Activated CD4-positive, alpha-beta memory T cell treated with anti-CD3 and anti-CD28 coated beads for 36 hours (primary cell): ENCODE measurements at places on chromosomes 5 and 9.

GRCh38 chr5:41870627-41871048 lies 413 bp upstream of the OXCT1 start:
- DNase-seq, result no peak

GRCh38 chr9:131516100-131516499 lies 13.4 kb downstream of the POMT1 start:
- no peak for DNase-seq

- DNase-seq, result no peak
Measured at GRCh38 chr5:37005252-37005651, 128.7 kb downstream of the NIPBL start.

DNA sequence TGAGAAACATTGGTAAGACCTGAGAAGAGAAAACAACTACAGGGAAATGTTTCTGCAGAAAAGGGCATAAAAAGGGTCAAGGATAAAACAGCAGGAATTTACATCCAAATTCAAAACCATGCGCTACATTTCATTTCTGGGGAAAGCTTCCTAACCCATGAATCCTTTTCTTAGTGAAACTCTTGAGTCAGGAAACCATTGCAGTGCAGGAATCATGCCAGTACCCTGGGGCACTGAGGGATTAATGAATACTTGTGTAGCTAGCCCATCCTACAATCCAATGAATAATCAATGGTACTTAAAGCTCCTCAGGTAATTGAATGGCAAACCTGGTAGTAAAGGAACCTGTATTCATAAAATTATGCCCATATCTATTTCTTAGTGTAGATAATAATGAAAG lies 580.5 kb downstream of the TLE1 start:
- DNase-seq, result no peak

GRCh38 chr5:142630927-142631539 lies 54.9 kb downstream of the FGF1 start:
- no peak for DNase-seq

DNA sequence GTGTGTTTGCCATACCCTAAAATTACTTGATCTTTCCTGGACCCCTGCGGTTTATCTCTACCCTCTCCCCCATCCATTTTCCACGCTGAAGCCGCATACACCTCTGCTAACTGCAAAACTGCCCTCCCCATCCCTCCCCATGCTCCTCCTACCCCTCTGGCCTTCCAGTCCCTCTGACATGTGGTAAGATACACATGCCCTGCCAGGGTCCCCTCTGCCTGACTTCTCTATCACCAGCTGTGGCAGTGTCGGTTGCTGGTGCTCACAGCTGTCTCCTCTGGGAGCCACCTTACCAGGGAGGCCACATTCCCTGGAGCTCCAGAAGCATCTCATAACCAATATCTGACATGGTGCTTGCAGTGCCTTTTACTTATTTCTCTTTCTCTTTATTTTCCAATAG lies 58.9 kb upstream of the COL15A1 start:
- no peak for DNase-seq

- no peak for DNase-seq
Measured at GRCh38 chr9:81825846-81826516, 102.2 kb upstream of the SPATA31D4 start.

GRCh38 chr5:133238426-133239205 lies 186.8 kb downstream of the HSPA4 start:
- DNase-seq, result no peak

DNA sequence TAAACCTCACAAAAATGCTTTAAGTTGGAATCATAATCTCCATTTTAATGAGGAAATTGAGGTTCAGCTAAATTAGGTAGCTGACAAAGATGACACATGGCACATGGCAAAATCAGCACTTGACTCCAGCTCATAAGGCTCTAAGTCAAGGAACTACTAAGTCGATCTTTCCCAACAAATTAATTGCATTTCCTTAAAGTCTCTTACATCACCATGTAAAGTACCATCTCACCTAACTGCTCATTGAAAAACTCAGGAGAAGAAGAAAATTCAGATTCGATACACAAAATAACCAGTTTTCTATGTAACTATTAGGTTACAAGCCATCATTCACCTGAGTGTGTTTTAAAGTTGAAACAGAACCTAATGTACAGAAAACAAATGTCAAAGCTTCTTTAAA lies 85.8 kb upstream of the IFNE start:
- no peak for DNase-seq
